ENCODE measurements at places on chromosomes 7 and 10. TPM values are rescaled to one million over a fixed set of nuclear protein-coding genes. Genes with fewer than 3 reads are reported as not detected.

GFRA1 gene
- not detected for total RNA-seq

CDH23 gene
- total RNA-seq = 1.4 TPM

SEMA3D gene
- total RNA-seq = not detected

CALHM2 gene
- 4.5 TPM for total RNA-seq

VPS37D gene
- 0.44 TPM for total RNA-seq

AZGP1 gene
- not detected for total RNA-seq

TSPAN13 gene
- 1.4 TPM for total RNA-seq

PON1 gene
- total RNA-seq = not detected

GPC2 gene
- 3.6 TPM for total RNA-seq

SHTN1 gene
- 0.08 TPM for total RNA-seq

LRRN3 gene
- total RNA-seq = 89.3 TPM

VENTX gene
- not detected for total RNA-seq

OPALIN gene
- total RNA-seq = not detected

CAV1 gene
- total RNA-seq = 1.5 TPM

HOXA5 gene
- total RNA-seq = not detected

PAXIP1 gene
- total RNA-seq = 30.0 TPM

LGI1 gene
- total RNA-seq = not detected

PAX2 gene
- not detected for total RNA-seq

TRIL gene
- not detected for total RNA-seq

TMEM140 gene
- 12.8 TPM for total RNA-seq

ALKBH4 gene
- total RNA-seq = 8.8 TPM

CYP3A4 gene
- total RNA-seq = not detected

ERCC6 gene
- total RNA-seq = 14.2 TPM

SPOCK2 gene
- 136 TPM for total RNA-seq

HERC4 gene
- total RNA-seq = 39.9 TPM

HSPA12A gene
- total RNA-seq = 0.06 TPM

DMTF1 gene
- 57.1 TPM for total RNA-seq

SLC39A12 gene
- not detected for total RNA-seq

LRRD1 gene
- not detected for total RNA-seq

RPEL1 gene
- 0.10 TPM for total RNA-seq

ATP6V0A4 gene
- not detected for total RNA-seq

AKR1D1 gene
- not detected for total RNA-seq

SLC26A3 gene
- total RNA-seq = not detected

TDRD1 gene
- 0.24 TPM for total RNA-seq

SDK1 gene
- 0.54 TPM for total RNA-seq

LIPK gene
- total RNA-seq = not detected

NOS3 gene
- 5.8 TPM for total RNA-seq

FGFR2 gene
- total RNA-seq = not detected

TAS2R41 gene
- not detected for total RNA-seq

GNG11 gene
- total RNA-seq = not detected

PDE6C gene
- total RNA-seq = not detected

FKBP6 gene
- not detected for total RNA-seq

CYP26C1 gene
- not detected for total RNA-seq

PRSS37 gene
- not detected for total RNA-seq

SPDYE5 gene
- not detected for total RNA-seq

PRPS1L1 gene
- total RNA-seq = not detected

SPDYE1 gene
- total RNA-seq = not detected

GIMAP1 gene
- 6.2 TPM for total RNA-seq

SLIT1 gene
- 0.27 TPM for total RNA-seq

CNNM1 gene
- total RNA-seq = 0.70 TPM

TAS2R3 gene
- total RNA-seq = 0.32 TPM
